ENCODE measurements at places on chromosomes 13 and 19.

DNA sequence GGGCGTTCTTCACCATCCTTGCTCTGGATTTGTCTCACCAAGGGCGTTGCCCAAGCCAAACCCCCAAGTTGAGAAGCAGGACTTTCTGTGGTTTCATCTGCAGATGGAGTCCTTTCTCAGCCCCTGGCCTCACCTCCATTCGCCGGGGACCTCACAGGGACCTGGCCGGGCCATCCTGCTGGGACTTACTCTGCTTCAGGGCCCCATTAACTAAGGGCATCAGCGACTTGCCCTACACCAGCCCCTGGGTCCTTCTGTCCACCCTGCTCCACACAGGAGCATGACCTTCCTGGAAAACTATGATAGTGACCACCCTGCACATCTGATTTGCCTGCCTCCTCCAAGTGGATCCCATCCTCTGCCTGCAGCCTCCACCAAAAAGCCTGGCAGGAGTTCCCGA lies 47.2 kb upstream of the SPACA7 start:
- no peak for DNase-seq

DNA sequence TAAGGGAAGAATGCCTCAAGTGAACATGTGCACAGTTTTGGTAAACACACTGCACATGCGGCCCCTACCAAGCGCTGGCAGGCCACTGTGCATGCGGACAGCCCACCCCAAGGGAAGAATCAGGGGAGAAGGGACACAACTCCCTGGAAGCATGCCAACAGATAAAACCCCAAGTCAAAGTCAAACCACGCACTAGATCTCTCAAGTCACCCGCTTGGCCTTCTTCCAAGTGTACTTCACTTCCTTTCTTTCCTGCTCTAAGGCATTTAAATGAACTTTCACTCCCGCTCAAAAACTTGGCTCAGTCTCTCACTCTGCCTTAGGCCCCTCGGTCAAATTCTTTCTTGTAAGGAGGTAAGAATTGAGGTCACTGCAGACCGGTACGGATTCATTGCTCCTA lies 4.6 kb upstream of the RFXAP start:
- no peak for DNase-seq

- DNase-seq = peak; percentile 76
Measured at GRCh38 chr19:16594131-16594586, 21.9 kb upstream of the SLC35E1 start.

- no peak for DNase-seq
Measured at GRCh38 chr19:45234089-45234869, 10.9 kb downstream of the EXOC3L2 start.

- DNase-seq = no peak
Measured at GRCh38 chr13:47945738-47946137, 55.3 kb downstream of the SUCLA2 start.

GRCh38 chr13:110964229-110965037 lies 49.6 kb upstream of the ANKRD10 start:
- no peak for DNase-seq
